ENCODE measurements at places on chromosomes 4 and X.

DNA sequence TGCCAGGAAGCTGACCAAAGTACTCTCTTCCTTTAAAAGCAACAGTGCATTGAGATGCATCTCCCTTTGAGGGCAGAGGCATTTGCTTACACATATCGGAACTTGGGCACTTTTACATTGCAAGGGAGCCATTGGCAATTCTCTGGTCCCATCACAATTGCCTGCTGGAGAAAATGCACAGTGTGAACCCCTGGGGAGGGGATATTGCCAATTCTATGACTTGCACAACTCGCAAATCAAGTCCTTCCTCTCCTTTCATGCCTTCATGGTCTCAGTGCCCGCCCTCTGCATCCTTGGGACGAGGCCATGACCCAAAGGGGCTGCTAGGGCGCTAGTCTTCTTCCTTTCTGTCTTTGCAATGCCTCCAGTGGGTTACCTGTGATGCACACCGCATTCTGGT, 14.9 kb upstream of the PDZD4 start:
- DNase-seq = no peak

DNA sequence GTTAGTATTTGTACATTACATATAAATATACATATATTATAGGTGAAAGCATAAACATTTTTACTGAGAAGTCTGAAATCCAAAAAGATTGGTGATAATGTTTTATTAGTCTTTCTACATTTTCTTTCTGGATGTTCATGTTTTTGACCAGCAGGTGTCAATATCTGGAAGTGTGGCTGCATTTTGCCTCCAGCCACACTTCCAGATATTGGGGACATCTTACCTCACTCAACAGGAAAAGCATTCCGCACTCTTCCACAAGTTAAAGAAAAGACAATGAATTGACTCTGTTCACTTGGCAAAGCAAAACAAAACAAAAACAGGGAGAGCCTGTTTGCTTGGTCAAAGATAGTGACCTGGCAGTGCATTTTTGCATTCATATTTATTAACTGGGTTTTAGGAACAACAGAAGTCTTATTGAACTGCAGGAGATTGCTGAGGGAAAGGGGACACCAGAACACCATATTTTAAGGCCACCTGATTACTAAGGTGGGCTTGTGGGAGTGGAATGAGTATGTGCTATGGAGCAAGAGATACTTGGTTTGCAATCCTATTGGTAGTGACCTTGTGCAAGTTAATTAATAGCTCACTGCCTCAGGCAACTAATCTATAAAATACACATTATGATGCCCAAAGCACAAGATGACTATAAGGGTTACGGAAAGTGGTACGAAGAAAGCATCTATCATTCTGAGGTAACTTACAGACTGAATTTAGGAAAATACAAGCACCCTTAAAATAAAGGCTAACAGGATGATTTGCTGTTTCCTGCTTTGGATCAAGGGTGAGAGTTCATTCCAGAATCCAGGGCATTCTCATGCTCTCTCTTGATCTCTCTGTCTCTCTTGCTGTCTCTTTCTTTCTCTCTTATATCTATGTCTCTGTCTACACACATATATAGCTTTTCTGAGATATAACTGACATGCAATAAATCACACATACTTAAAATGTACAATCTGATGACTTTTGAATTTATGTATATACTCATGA, 389.9 kb upstream of the EMCN start:
- no peak for DNase-seq

DNA sequence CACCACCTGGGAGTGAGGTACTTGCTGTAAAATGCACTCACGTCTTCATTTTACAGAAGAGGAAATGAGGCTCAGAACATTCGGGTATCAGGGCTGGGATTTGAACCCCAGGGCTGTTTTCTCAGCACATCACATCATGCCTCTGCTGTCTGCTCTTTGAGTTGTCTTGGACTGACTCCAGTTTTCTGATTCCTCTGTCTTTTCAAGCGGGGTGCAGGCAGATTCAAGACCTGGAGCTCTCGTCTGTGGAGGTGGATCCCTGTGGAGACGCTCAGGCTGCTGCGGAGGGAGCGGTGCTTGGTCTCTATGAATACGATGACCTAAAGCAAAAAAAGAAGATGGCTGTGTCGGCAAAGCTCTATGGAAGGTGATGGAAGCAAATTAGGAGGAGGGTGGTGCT, 6.3 kb downstream of the LAP3 start:
- no peak for DNase-seq

GRCh38 chr4:179664430-179665027, 2222.3 kb upstream of the AGA start:
- DNase-seq = no peak

- peak; percentile 42 for DNase-seq
Measured at GRCh38 chr4:103091601-103092223, 7.9 kb downstream of the BDH2 start.

Measured in NCI-H510A treated with DMSO at 0.1 percent for 48 hours (cell line).